Neural progenitor cell (in vitro differentiated cells): ENCODE measurements at places on chromosomes 5 and 9. TPM values are rescaled to one million over a fixed set of nuclear protein-coding genes. Genes with fewer than 3 reads are reported as not detected.

The ARL14EPL gene
- total RNA-seq: not detected in 2 replicates

- DNase-seq: no peak
- H3K4me3 ChIP-seq: no peak overlapping the region
- H3K27ac ChIP-seq: no peak overlapping the region
These were observed 180.5 kb downstream of the RAB3C start for GRCh38 chr5:58763390-58763789.

DNA sequence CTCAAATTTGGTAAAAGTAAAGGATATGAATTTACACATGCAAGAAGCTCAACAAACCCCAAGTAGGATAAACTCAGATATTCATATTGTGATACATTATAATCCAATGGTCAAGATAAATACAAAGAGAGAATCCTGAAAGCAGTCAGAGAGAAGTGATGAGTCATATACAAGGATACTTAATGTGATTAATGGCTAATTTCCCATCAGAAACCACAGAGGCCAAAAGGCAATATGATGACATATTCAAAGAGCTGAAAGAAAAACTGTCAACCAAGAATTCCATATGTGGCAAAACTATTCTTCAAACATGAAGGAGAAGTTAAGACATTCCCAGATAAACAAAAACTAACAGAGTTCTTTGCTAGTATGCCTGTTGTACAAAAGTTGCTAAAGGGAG lies 19.5 kb upstream of the IRF1 start:
- no peak overlapping the region for H3K27ac ChIP-seq
- no peak overlapping the region for H3K4me3 ChIP-seq
- peaks cover 3% of the 10 kb centered on the region for H3K36me3 ChIP-seq
- H3K4me1 ChIP-seq: no peaks in the 10 kb centered on the region
- H3K27me3 ChIP-seq: no peaks in the 10 kb centered on the region
- DNase-seq: no peak

DNA sequence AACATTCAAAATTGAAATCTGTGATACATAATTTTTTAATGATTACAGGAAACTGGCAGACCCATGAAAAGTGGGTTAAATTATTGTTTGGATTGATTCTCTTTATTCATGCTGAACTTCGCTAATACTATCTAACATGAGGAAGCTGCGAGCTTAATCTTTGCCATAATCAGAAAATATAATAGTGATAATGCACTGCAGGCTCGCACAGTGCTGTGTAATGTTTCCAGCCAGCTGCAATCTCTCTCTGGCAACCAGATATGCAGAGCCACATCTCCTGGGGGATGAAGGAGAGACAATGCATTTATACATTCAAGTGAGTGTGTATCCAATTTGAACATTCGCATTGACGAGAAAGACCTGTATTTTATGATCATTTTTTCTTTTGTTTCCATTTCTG lies 669.7 kb upstream of the RGMB start:
- no peak overlapping the region for H3K4me3 ChIP-seq
- no peak for DNase-seq
- no peaks in the 10 kb centered on the region for H3K36me3 ChIP-seq
- H3K4me1 ChIP-seq: no peaks in the 10 kb centered on the region
- no peaks in the 10 kb centered on the region for H3K27me3 ChIP-seq

DNA sequence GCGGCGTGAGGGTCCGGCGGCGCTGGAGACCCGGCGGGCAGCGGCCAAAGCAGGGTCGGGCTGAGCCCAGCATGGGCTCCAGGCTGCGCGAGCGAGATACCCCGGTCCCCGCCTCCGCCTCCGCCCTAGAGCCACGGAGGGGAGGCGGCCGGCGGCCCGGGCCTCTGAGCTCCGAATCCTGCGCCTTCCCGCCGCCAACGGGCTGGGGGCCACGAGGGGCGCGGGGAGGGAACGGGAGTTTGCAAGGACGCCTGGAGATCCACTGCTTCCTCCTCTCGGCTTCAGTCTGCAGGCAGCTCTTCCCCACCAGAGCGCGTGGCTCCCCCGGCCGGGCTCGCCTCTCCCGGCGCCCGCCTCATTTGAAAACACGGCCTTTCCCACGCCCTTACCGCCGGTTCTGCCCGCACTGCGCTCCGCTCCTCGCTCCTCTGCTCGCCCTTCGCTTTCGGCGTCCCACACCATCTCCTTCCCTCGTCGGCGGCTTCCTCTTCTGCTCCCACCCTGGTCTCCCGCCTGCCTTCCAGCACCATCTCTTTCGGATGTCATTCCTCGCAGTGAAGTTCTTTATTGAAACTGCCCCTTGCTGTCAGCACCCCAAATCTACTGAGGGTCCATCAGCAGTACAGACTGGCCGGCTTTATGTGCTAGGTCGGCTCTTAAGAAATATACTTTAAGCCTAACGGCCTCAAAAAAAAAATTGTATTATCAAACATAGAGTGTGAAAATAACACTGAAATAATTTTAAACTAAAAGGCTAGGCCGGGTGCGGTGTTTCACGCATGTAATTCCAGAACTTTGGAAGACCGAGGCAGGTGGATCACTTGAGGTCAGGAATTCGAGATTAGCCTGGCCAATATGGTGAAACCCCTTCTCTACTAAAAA lies 105.0 kb upstream of the FAM120A start:
- H3K4me1 ChIP-seq: peaks cover 9% of the 10 kb centered on the region
- H3K27me3 ChIP-seq: peaks cover 53% of the 10 kb centered on the region
- H3K36me3 ChIP-seq: no peaks in the 10 kb centered on the region
- H3K27ac ChIP-seq: no peak overlapping the region

The FAT2 gene
- total RNA-seq: 0.36 and 0.37 TPM in 2 replicates

- no peaks in the 10 kb centered on the region for H3K27me3 ChIP-seq
- H3K4me3 ChIP-seq: no peak overlapping the region
- no peak overlapping the region for H3K27ac ChIP-seq
- no peaks in the 10 kb centered on the region for H3K36me3 ChIP-seq
- H3K4me1 ChIP-seq: no peaks in the 10 kb centered on the region
These were observed 14.5 kb downstream of the FBXW5 start for GRCh38 chr9:136930014-136930413.

DNA sequence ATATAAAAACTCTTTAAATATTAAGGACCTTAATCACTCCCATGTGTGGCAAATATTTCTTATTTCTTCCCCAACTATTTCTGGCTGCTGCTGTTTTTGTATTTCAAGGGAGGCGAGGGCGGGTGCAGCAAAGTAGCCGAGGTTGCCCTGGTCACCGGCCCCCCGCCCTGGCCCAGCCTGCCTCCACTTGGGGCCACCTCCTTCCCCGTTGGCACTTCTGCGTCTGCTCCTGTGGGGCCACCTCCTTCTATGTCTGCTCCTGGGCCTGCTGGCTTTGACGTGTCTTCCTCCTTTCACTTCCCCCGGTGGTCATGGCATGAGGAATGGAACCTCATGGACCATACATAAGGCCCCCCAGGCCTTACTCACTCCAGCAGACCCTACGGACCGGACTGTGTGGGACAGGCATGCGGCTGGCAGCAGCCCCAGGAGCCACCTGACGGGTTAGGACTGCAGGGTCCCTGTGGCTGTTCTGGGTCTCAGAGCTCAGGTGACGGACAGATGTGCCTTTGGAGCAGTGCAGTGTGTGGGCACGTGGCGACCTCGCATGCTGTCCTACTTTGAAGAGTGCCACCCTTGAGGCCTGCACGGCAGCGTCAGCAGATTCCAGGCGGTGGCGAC lies 5.8 kb upstream of the ENTPD8 start:
- DNase-seq: no peak
- no peaks in the 10 kb centered on the region for H3K36me3 ChIP-seq
- H3K27me3 ChIP-seq: peaks cover 22% of the 10 kb centered on the region

The FCN2 gene
- not detected in 2 replicates for total RNA-seq

DNA sequence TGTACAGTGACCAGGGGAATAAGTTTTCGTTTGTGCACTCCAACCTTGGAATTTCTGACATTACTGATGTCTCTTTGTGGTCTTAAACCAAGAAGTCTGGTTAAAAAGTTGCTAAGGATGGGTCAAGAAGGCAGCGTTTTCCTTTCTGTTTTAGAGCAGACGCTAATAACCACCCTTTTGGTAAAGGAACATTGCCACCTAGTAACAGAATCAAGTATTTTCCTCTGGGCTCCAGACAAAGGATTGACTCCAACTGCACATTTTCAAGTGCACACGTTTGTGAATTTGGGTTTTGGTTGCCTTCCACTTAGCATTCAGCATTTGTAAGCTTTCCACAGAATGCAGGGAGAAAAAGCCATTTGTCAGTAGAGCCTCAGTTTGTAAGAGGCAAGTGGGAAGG lies 22.2 kb upstream of the CEP78 start:
- no peaks in the 10 kb centered on the region for H3K27me3 ChIP-seq
- no peaks in the 10 kb centered on the region for H3K36me3 ChIP-seq
- no peak overlapping the region for H3K4me3 ChIP-seq
- peak; percentile 23 for DNase-seq
- peaks cover 13% of the 10 kb centered on the region for H3K4me1 ChIP-seq

DNA sequence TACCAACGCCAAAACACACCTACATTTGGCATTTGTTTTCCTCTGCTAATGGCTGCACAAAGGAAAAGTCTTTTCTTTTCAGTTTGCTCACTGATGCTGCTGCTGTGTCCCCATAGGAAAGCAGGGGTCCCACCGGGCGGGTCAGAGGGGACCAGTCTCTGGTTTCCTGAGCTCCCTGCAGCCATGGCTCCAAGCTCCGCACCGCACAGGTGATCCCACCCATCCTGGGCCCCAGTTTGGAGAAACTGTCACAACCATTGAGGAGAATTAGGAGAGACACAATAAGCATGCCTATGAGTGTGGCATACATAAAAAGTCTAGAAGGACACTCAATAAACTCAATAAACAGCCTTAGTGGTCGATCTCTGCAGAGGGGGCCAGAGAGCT lies 19.9 kb downstream of the MED10 start:
- no peaks in the 10 kb centered on the region for H3K27me3 ChIP-seq
- H3K27ac ChIP-seq: no peak overlapping the region
- DNase-seq: peak; percentile 37
- H3K36me3 ChIP-seq: no peaks in the 10 kb centered on the region
- no peaks in the 10 kb centered on the region for H3K4me1 ChIP-seq

DNA sequence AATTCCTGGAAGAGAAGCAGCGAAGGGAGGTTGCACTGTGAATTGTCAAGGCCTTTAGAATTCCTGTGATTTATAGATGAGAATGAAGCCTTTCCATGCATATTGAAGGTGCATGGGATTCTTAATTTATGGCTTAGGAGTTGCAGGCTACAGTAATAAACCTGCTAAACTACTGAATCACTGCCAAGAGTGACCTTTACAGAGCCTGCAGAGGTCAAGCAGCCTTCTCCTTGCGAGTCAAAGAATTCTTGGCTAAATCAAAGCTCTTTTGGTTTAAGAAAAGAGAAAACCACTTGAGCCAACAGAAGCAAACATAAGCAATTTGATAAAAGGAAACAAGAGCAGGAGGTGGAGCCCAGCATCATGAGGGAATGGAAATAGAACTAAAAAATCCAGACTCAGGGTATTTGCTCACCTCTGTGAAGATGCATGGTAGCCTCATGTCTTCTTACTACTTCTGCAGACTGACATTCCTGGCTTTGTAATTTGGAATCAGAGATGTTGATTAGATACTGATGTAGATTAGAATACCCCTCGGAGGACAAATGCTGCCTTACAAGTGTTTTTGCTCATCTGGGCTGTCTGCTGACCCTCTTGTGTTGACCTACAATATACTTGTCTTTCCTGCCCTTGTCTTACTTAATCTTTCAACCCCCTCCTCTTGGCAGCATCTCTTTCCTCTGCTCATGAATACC lies 90.3 kb upstream of the IFNK start:
- H3K4me1 ChIP-seq: peaks cover 30% of the 10 kb centered on the region
- no peaks in the 10 kb centered on the region for H3K36me3 ChIP-seq
- no peak for DNase-seq
- H3K4me3 ChIP-seq: no peak overlapping the region
- no peaks in the 10 kb centered on the region for H3K27me3 ChIP-seq

The MZB1 gene
- 0.53 TPM in 1 of 2 replicates, not detected in the other for total RNA-seq
